ENCODE measurements at places on chromosomes 11 and 22.

GRCh38 chr11:29606330-29607031, 410.3 kb downstream of the KCNA4 start:
- DNase-seq: no peak

DNA sequence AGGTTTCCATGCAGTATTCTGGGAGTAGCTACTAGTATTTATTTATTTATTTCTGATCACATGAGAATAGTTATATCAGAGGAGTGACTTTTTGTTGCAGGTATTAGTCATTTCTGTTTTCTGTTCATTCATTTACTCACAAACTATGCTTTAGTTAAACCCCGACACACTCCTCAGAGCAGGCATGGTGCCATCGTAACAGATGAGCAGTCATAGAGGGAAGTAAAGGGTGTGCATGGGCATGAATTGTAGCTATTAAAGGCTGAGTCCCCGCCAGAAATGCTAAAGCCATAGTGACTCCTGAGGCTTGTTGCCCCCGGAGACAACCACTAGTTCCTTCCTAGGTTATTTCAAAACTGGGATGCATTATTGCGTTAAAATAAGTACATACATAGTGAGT, 10.6 kb downstream of the JHY start:
- peak; percentile 56 for DNase-seq

GRCh38 chr11:35911013-35911412, 32.8 kb upstream of the LDLRAD3 start:
- peak; percentile 50 for DNase-seq

DNA sequence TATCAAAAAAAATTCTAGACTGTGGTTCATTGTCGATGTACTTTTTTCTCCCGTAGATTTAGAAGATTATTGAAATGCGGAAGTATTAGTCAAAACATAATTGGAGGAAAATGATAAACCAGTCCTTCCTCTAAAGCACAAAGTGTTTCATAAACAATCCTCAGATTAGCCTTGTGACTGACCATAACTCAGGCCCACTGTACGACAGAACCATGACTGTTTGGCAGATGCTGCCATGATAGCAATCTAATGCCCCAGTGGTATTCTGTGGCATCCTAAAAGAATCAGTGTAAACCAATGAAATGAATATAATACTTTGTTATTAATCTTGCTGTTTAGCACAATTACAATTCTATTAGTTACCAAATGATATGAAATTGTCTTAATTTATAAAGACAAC, 127.0 kb upstream of the CTSC start:
- DNase-seq: no peak

- DNase-seq: peak; percentile 52
These were observed 23.2 kb downstream of the MFNG start for GRCh38 chr22:37462983-37463382.

All from epithelial cell of esophagus (primary cell).